ENCODE measurements at places on chromosomes 3 and 15.

DNA sequence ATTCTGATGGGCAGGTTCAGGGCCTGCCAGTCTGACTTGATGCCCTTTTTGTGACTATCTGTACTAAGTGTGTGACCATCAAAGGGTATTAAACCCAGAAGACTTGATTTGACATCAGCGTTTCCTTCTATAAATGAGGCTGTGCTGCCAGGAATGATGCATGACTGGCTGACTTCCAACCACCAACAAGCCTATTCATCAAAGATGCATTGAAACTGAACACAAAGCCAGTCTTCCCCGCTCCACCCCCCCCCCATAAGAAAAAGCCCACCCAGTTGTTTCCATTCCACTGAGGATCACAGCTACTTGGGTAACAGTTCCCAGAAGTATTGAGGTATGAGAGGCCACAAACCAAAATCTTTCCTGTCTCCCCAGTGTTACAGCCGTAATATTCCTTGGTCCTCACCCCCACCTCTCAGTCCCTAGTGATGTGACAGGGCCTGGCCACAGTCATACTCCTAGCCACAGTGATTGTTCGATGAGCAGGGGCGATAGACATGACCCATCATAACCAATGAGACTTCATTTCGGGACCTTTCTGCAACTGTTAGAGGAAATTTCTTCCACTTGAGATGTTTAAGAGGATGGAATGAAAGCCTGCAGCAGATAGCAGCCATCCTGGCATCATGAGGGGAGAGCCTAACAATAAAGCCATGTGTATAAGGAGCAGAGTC is 22.6 kb downstream of the SH3BP5 start:
- no peaks in the 10 kb centered on the region for H3K27me3 ChIP-seq
- H3K4me3 ChIP-seq = no peak overlapping the region
- H3K36me3 ChIP-seq = no peaks in the 10 kb centered on the region
- H3K4me1 ChIP-seq = no peaks in the 10 kb centered on the region
- no peak for DNase-seq

DNA sequence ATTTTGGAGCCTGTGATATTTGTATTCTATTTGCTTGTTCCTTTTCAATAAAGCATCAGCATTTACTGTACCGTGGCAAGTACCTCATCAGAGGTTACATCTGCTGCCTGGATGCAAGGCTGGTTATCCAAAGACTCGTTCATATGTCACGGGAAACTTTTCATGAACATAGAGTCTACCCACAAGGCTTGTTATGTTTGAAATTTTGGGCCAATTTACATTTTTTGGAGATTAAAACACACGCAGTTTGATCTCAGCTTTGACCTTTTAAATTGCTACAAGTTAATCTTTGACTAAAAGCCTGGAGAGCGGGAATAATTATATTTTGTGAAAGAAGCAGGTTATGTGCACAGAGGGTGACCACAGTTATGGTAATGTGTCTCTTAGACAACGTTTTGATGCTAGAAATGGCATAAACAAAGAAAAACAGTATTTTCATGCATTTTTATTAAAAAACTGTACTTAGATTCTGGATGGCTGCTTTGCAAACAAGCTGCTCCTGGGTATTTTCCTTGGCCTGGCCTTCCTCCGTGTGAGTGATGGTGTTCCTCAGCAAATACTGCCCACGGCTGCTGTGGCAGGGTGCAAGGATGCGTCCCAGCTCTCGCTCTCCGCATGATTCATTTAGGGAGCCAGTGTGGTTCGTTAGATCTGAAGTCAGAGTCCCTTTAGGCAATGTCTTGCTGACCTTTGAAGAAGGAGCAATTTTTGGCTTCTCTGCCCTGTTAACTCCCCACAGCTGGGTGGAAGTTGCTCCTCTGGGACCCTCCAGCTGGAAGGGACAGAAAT is 27.1 kb downstream of the CHST2 start:
- no peak overlapping the region for H3K27ac ChIP-seq
- H3K4me3 ChIP-seq = no peak overlapping the region
- H3K36me3 ChIP-seq = no peaks in the 10 kb centered on the region
- no peak for DNase-seq
- H3K4me1 ChIP-seq = no peaks in the 10 kb centered on the region
- H3K27me3 ChIP-seq = no peaks in the 10 kb centered on the region

- no peaks in the 10 kb centered on the region for H3K27me3 ChIP-seq
- no peak for DNase-seq
- H3K4me3 ChIP-seq = no peak overlapping the region
- peak overlapping the region; percentile 30 for H3K27ac ChIP-seq
Observed at GRCh38 chr15:62495670-62496614, 330.9 kb upstream of the C2CD4B start.

DNA sequence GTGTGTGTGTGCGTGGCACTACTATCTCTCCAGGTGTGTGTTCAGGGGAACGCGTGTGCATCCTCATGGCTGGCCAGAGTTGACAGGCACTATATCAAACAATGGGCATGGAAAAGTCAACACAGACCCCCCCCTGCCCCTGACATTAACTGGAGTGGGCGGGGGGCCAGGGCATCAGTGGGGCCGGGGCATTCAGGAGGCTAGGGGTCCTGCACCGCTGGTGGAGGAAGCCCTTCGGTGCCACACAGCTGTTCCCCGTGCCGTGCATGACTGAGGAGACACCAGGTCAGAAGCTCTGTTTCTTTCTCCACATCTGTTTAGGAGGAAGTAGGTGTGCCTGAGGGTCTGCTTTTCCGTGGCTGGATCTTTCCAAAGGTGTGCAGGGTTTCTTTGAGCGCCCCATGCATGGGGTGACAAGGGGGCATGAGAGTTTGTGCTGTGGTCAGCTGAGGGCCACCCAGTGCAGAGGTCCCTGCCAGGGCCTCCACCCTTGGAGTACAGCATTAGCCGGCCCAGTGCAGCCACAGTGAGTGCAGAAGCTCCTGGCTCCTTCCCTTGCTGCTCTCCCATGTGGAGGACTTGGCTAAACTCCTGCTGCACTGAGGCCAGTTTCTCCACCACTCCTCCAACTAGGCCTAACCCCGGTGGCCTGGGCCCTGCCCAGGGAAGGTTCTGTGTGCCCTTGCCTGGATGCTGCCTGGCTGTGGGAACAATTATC is 7.5 kb downstream of the C3orf22 start:
- no peak overlapping the region for H3K4me3 ChIP-seq
- H3K27ac ChIP-seq = no peak overlapping the region
- H3K4me1 ChIP-seq = no peaks in the 10 kb centered on the region
- H3K36me3 ChIP-seq = no peaks in the 10 kb centered on the region
- DNase-seq = peak; percentile 13

DNA sequence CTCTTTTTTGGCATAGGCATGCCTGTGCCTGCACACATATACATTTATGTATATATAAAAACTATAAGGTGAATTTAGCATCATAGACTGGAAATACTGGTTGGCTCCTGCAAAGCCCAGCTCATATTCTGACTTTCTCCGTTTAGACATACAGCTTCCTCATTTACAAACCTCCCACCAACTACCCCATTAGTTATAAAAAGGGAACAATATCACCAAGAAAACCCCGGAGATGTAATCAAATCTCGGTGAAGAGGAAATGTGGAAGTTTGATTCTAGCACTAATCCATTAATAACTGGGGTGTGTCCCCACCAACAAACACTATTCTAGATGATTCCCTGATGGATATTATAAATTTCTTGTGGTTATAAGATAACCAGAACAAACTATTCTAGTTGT is 517.7 kb upstream of the TBL1XR1 start:
- H3K36me3 ChIP-seq = no peaks in the 10 kb centered on the region
- H3K4me3 ChIP-seq = no peak overlapping the region
- no peaks in the 10 kb centered on the region for H3K4me1 ChIP-seq
- no peak overlapping the region for H3K27ac ChIP-seq
- DNase-seq = no peak
- H3K27me3 ChIP-seq = no peaks in the 10 kb centered on the region

All from breast epithelium (tissue), 4 donors.